Stimulated activated CD4-positive, alpha-beta T cell treated with anti-CD3 and anti-CD28 coated beads, Interleukin-1b, Interleukin-23, amount 100 ng/mL, for 48 hours (primary cell): ENCODE measurements at places on chromosomes 11 and 22.

DNA sequence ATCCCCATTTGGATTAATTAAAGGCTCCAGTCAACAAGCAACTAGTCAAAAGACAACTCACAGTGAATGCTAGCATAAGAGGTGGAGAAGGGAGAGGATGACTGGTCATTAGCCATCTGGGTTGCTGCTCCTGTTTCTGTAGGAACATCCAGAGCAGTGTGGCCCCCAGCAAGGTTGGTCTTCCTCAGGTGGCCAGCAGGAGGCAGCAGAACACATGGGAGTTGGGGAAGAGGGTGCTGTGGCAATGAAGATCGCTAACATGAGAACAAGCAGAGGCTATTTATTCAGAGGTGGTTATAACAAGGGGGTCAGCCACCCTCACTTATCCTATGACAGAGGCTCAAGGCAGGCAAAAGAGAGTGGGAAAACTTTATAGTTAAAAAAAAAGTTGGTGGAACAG is 21.3 kb downstream of the IZUMO1R start:
- peak; percentile 52 for DNase-seq

DNA sequence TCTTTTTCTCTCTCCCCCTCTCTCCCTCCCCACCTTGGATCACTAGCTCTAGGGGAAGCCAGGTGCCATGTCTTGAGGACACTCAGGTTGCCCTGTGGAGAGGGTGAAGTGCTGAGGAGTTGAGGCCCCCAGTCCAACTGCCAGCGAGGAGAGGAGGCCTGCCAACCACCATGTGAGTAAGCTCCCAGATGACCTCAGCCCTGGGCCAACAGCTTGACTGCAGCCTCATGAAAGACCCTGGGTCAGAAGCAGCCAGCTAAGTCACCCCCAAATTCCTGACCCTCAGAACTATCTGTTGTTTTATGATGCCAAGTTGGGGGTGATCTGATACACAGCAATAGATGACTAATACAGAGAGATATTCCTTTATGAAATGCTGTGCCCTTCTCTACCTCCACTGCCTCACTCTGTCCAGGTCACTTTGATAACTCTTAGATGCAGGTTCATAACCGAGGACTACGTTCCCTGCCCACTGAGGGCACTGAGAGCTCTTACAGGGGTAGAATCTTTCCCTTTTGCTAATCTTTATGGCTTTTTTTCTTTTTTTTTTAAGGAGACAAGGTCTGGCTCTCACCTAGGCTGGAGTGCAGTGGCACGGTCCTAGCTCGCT is 8.0 kb downstream of the ARFGAP3 start:
- DNase-seq = no peak

DNA sequence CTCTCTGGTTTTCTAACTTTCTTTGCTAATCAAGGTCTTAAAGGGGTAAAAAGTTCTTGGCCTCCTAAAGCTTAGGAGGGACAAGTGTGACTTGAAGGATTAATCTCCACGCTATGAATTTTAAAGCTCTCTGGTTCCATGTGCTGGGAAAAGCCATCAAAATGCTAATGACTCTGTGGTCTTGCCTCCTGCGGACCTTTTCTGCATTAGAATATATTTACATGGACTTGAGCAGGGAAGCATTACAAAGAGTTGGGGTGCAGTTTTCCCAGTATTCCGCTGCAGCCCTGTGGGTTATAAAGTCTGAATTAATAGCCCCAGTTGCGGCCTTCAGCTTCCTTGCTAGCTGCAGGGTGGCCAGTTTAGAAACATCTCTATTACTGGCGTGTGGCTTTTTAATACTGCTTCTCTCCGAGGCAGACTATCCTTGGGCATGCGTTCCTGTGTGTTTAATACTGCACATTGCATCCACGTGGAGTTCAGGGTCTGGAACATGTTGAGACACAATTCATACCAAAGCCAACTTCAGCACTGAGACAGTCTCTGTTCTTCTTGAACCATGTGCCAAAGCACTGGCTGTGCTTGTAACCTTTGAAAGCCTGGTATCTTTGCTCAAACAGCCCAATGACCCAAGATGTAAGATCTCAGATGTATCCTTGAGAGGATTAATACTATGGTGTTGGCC is 27.3 kb downstream of the TSPAN18 start:
- DNase-seq = no peak

DNA sequence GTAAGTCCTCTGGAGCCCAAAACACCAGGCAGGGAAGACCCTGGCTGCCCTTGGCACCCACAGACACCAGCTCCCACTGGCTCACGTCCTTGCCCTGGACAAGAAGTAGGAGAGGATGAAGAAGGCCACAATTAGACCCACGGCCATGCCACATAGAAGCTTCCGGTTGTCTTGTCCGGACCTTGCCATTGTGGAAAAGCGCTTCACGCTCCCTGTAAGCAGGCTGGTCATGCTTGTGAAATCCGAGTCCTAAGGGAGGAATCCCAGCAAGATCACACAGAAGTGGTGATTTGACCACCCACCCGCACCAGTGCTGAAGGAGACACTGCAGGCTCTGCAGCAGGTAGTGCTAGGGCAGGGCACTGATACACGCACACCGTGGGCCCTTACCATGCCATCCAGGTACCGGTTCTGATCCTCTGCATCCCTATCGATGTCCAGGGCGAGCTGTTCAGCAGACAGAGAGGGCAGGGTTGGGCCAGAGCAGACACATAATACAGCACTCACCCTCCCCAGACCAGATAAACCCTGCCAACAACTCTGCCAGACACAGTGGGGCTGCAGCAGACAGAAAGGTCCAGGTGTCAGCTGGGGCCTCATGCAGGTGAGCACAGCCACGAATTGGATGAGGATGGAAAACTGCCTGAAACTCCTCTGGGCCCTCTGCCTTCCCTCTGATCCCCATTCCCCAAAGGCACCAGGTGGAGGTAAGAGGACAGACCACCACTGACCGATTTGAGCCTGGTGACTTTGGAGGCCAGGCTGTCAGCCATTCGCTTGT is 1.8 kb downstream of the BET1L start:
- no peak for DNase-seq

GRCh38 chr11:23111527-23111926 is 251.3 kb upstream of the CCDC179 start:
- no peak for DNase-seq

DNA sequence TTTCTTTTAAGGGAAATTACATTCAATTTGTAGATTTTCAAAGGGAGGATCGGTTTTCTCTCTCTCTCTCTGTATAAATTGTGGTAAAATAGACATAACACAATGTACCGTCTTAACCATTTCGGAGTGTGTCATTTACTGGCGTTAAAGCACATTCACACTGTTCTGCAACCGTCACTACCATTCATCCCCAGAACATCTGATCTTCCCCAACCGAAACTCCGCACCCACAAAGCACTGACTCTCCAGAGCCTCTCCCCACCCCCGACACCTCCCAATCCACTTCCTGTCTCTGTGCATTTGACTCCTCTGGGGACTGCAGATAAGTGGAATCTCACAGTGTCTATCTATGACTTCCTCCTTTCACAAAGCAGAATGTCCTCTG is 15.9 kb upstream of the GRAMD4 start:
- peak; percentile 87 for DNase-seq

GRCh38 chr11:12863605-12864121 is 145.5 kb upstream of the RASSF10 start:
- DNase-seq = no peak

DNA sequence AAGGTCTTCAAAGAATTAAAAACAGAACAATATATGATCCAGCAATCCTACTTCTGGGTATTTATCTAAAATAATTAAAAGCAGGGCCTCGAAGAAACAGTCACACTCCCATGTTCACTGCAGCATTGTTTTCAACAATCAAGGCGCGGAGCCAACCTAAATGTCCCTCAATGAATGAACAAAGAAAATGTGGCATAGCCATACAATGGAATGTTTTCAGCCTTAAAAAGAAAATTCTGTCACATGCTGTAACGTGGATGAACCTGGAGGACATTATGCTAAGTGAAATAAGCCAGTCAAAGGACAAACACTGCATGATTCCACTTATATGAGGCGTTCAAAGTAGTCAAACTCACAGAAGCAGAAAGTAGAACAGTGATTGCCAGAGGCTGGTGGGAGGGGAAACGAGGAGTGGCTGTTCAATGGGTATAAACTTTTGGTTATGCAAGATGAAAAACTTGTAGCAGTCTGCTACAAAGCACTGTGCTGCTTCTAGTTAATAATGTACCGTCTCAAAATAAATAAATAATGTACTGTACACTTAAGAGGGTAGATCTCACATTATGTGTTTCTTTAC is 41.2 kb downstream of the SNX19 start:
- no peak for DNase-seq

DNA sequence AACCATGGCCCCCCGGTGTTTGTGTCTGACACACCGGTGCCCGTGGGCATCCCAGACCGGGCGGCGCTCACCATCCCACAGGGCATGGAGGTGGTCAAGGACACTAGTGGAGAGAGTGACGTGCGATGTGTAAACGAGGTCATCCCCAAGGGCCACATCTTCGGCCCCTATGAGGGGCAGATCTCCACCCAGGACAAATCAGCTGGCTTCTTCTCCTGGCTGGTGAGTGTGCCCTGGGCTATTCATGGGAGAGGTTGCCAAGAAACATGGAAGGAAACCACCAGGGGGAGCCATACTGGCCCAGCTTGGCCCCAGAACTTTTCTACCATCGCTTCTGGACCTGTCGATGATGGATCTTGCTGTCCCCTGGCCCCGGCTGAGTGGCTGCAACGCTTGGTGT is 36.5 kb downstream of the PRDM11 start:
- DNase-seq = no peak

GRCh38 chr22:49992921-49993648 is 19.5 kb downstream of the IL17REL start:
- DNase-seq = peak; percentile 67

DNA sequence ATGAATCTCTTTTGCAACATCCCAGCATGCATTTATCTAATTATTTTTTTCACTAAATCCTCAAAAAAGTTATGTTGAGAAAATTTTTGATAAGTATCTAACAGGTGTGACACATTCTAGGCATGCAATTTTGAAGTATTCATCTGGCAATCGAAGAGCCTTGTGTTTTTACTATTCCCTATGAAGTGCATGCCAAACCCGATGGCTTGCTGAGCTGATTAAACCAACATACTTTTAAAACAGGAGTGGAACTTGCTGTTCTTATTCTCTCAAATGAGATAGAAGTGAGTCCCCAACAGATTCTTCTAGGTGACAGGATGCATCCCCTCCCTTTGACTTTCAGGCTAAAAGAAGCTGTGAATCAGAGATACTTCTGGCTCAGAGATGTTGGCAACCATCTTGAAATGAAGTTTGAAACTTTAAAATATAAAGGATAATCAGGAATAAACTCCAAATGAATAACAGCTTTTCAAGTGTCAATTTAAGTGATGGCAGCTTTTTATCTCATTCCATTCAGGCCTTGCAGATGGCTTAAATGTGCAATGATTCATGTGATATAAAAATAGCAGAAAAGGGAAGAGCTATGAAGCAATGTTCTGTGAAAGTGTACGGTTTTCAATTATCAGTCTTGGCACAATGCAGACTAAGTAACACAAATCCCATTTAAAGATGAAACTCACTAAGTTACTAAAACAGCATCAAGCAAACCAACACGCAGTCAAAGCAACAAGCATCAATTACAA is 67.7 kb downstream of the APOL5 start:
- no peak for DNase-seq

DNA sequence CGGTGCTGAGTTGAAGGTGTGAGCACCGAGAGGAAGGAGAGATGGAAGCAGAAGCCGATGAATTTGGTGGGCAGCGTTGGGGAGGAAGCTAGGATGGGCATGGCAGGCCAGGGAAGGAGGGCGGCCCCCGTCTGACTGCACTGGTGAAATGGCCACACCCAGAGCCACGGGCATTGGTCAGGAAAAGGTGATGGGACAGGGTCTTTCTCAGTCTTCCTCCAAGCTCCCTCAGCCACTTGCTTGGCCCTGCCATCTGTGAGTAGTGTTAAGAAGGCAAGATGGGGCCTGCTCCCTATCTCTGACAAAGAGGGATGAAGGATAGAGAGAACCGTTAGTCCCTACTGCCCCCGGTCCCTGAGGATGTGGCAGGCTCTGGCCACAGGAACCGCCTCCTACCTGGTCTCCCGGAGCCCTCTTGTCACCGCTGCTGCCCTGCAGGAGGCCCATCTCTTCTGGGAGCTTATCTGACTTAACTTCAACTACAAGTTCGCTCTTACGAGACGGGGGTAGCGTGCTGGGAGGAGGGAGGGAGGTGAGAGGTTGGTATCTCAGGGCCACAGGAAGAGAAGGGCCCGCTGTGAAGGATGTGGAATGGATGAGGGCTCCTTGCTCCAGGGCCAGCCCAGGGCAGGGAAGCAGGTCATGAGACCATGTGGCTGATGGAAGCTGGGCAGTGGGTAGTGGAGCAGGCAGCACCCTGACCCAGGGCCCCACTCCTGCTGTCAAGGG is 6.8 kb downstream of the MCAM start:
- no peak for DNase-seq

GRCh38 chr11:7903940-7904339 is 27.1 kb downstream of the OR10A6 start:
- no peak for DNase-seq

GRCh38 chr11:117936973-117937372 is 7.8 kb upstream of the TMPRSS13 start:
- no peak for DNase-seq

- no peak for DNase-seq
These were observed 965 bp upstream of the PAMR1 start for GRCh38 chr11:35526370-35526792.

GRCh38 chr11:111736181-111736590 is 30.0 kb downstream of the PPP2R1B start:
- no peak for DNase-seq

GRCh38 chr11:17594686-17595192 is 47.7 kb downstream of the OTOG start:
- DNase-seq = no peak

DNA sequence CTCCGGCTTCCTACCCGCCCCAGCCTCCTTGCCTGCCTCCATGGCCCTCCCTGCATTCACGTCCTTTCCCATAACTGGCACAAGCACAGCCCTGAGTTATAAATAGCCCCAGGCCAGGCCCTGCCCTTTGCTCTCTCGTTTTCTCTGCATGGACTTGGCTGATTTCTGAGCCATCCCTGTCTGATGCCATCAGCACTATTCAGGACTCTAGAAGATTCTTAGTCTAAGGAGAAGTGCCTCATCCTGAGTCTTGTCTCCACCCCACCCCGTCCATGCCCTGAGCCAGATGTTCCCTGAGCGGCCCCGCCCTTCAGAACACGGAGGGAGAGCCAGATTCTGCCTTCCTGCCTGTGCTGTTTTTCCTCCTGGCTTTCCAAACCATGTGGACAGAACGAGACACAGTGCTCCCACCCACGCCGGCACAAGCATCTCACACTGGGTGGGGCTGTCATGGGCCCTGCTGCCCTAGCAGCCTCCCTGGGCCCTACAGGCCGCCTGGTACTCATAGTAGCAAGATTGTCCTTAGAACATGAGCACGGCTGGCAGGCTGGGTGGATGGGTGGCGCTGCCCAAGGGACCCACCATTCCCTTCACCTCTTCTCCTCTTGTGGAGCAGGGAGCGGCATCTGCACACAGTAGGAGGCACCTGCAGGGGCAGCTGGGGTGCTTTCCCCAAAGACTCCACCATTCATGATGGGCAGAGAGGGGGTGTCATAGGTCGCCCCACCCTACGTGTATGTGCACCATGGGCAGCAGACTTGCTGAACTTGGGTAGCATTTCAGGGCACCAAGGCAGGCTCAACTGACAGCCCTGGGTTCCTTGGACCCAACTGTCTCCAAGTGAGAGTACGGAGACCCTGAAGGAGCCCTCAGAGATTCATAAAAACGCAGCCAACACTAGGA is 76.9 kb downstream of the BCR start:
- no peak for DNase-seq

GRCh38 chr11:115718106-115718505 is 213.9 kb upstream of the CADM1 start:
- DNase-seq = no peak

GRCh38 chr11:36617543-36618362 is 19.7 kb upstream of the RAG2 start:
- no peak for DNase-seq

GRCh38 chr11:114522818-114523217 is 36.9 kb downstream of the NXPE1 start:
- DNase-seq = no peak
